ENCODE measurements at places on chromosomes 7 and 10.
A peak's percentile ranks its signal among the peaks of the same experiment; 100 is the strongest.

DNA sequence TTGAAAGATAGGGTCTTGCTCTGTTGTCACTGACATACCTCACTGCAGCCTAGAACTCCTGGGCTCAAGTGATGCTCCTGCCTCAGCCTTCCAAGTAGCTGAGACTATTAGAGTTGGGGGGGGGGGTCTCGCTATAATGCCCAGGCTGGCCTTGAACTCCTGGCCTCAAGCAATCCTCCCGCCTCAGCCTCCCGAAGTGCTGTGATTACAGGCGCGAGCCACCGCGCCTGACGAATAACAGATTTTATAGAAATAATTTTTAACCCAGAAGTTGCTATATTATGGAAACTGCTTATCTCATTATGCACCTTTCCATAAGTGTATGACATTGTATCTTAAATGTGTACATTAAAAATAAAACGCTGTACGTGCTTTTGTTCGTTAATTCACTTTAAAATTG is 846 bp downstream of the ANKRD26 start:
- DNase-seq = no peak

DNA sequence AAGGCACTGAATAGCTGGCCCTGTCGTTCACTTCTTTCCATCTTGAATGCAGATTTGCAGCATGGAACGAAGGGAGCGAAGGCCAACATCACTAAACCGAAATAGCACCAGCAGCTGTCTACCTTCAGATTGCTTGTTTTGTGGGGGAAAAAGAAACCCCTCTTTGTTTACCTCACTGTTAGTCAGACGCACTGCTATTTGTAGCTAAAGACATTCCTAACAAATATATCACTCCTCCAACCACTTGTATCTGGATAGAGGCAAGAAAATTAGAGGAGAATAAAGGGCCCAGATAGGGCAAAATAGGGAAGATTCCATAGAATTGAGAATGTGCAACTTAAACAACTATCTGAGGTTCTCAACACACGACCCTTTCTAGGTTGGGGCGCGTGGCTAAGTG is 26.5 kb downstream of the ANK3 start:
- DNase-seq = no peak

- DNase-seq = no peak
Measured at GRCh38 chr10:46554166-46554781, 2.2 kb downstream of the GPRIN2 start.

DNA sequence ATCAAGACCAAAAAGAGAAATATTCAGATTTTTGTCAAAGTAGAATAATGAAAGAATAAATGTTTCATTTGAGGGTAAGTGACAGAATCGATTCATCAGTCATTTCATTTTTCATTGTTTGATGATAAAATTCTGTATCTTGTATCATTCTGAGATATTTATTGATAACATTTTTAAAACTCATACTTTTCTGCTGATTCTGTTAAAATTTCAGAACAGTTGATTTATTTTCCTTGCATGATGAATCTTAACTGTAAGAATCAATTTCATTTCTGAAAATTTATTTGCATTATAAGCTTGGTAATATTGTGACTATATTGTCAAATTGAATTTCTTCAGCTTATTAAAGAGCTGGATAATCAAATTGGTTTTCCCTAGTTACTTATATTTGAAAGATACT is 13.9 kb downstream of the PHYHIPL start:
- no peak for DNase-seq

GRCh38 chr7:121158665-121159064 is 170.1 kb upstream of the WNT16 start:
- DNase-seq = no peak

DNA sequence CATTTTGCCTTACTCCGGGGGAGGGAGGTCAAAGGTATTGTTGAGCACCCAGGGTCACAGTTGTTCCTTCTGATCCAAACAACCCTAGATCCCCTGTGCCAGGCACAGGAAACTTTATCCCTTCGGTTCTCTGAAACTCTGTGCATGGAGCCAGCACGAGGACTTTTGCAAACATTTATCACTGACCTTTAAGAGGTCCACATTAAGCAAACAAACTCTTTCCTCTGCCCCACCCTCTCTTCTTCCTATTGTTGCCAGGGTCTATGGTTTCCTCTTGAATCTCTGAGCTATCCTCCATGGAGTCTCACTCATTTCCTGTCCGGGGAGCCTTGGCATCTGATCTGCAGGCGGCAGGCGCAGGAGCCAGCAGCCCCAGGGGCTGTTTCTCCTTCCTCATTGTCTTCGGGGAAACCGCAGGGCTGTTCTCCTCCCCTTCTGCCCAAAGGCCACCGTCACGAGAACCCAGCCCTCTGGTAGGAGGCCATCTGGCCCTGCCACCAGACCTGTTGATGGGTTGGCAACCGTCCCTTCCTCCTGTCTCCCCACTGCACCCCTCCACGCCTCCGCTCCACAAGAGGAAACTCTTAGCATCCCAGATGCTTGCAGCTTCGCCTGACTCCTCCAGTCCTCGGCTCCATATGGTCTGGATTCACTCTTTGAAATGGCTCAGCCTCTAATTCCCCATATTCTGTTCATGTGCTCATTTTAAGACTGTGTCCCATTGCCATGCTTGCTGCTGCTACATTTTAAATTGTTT is 327.3 kb upstream of the NRP1 start:
- DNase-seq = peak; percentile 88

- DNase-seq = no peak
Measured at GRCh38 chr10:72564596-72564995, 61.3 kb downstream of the MICU1 start.

GRCh38 chr7:69338144-69338543 is 260.1 kb upstream of the AUTS2 start:
- peak; percentile 32 for DNase-seq

DNA sequence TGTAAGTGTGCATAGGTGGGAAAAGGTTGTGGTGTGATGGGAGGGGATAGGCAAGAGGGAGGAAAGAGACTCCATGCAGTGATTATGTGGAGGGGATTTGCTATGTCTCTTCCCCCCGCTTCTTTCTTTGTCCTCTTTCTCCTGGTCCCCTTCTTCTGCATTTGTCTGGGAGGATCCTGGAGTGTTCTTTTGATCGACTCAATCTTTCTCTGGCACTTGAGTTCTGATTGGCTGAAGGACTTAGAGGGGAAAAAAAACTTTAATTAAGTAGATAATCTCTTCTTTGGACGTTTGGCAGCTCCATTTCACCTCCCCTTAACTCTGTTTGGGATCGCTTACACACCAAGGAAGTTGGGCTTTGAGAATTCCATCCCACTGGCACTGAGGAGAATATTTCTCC is at the start of gene WNT8B:
Gene WNT8B, plus strand, starts transcription at position 301 of the 400 bp plus-strand sequence. CDS start 160 bp downstream, outside the sequence.
- no peak for DNase-seq

- no peak for DNase-seq
Measured at GRCh38 chr7:118452128-118452527, 227.6 kb downstream of the ANKRD7 start.

DNA sequence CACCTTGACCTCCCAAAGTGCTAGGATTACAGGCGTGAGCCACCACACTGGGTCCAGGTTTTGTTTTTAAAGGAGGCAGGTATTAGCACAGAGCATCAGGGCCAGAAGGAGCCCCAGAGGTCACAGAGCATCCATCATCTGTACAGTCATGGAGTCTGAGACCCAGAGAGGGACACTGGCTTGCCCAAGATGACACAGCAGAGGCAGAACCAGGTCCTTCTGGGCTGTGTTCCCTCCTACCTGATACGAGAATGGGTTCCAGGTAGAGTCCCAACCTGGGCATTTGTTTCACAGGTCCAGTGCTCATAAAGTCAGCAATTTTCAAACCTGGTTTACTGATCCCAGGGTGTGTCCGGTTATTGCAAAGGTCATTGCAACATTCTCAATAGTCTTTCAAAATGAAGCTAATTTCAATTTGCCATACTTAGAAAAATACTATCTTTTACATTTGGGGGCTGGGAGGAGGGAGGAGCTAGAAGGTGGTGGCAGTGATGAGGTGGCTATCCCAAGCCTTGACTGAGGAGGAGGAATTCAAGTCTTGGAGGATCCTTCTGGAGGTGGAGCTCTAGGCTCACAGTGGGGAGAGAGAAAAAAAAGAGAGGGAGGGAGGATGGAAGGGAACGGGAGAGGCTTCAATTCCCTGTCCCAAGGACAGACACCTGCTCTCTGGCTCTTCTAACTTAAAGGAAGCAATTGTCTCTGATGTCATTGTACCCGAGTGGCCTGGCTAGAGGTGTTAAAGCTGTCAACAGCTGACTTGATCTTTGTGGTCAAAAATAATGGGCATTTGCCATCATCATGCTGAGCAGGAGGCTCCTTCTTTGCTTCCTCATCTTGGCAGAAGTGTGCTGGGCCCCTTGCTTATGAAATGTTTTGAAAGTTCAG is 8.1 kb downstream of the MXI1 start:
- DNase-seq = no peak

GRCh38 chr7:74002474-74003017 is 25.4 kb upstream of the ELN start:
- DNase-seq = no peak

- no peak for DNase-seq
Measured at GRCh38 chr10:117249493-117250093, 8.7 kb downstream of the SLC18A2 start.

All from NCI-H524 (cell line).